Stimulated activated CD4-positive, alpha-beta T cell treated with anti-CD3 and anti-CD28 coated beads, TNF-alpha, amount 100 ng/mL, for 4 hours (primary cell): ENCODE measurements at places on chromosomes 6 and 20.

GRCh38 chr6:136920216-136920615 lies 1.9 kb upstream of the SLC35D3 start:
- DNase-seq, result no peak

GRCh38 chr6:22003287-22003686 lies 293.5 kb downstream of the PRL start:
- DNase-seq, result no peak

DNA sequence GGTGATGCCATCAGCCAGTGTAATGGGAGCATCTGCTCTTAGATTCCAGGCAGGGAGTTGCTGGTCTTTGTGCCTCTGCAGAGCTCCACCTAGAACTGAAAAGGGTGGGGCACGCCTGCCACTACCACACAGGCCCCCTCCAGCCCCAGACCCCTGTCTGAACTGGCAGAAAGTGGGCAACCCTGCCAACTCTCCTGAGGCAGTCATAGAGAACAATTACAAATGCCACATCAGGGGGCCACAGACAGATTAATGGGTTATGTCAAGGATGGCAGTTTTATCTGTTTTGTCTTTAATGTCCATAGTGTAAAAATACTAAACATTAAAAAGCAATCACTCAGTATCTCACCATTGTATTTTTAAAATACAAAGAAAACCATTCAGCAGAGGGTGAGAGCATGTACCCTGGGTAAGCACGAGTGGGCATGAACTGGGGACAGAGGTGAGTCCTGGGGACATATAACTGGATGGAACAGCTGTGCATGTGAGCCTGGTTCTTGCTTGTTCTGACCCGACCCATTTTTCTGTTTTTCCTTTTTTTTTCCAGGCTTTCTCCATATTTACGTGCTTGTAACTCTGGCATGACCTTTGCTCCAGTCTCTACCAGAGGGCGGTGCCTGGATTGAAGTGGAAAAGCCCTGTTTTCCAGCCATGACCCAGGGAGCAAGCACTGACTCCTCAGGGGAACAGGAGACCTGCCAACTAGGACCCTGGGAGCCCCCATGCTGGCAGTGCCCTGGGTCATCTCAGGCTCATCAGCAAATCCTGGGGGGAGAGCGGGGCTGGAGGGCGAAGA lies 8.2 kb downstream of the TRAF3IP2 start:
- no peak for DNase-seq

- no peak for DNase-seq
Measured at GRCh38 chr6:47061309-47062300, 19.5 kb upstream of the ADGRF1 start.

DNA sequence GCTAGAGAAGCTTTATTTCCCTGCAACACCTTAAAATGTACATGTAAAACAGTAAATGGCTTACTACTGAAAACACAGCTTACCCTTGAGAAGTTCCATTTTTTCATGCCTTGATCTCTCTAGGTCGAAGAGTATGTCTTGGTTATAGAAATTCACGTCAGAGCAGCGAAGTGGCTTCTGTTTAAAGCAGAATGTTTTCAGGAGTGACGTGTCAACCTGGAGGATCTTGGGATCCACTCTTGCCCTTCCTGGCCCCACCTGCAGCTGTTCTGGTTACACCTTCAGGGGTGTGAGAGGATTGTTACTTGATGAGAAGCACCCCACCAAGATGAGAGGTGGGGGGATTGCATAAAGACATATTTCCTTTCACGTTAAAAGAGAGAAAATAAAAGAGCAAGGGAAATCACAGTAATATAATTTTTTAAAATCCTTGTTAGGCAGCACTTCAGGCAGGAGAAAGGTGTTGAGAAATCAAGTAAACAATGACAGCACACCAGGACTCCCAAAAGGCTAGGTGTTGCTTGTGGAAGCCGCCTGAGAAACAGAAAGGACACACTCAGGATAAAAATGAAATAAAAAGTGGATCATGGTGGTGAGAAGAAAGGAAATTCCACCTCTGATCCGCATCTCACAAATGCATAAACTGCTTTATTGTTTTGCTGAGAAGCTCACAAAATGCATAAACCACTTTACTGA lies 149.7 kb downstream of the UNC5CL start:
- DNase-seq, result no peak
